ENCODE measurements at places on chromosomes 6 and 20. TPM values are rescaled to one million over a fixed set of nuclear protein-coding genes. Genes with fewer than 3 reads are reported as not detected.

GRCh38 chr6:449486-450419, 58.2 kb downstream of the IRF4 start:
- no peak for DNase-seq

DNA sequence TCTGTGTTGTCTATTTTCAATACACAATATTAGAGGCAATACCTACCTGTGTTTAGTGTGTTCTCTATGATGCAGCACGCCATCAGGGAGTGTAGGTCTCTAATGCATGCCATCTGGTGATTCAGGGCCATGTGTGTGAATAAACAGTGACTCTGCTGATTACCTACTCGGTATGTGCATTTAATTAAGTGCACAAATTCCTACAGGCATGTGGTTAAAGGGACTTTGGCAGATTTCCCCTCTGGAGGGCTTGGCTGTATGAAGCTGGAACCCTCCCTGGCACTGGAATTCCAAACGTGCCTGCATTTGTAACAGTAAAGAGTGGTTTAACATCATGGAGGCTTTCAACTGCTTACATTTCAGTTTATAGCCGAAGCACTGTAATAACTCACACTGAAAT, 401.5 kb upstream of the SASH1 start:
- DNase-seq = peak; percentile 14

DNA sequence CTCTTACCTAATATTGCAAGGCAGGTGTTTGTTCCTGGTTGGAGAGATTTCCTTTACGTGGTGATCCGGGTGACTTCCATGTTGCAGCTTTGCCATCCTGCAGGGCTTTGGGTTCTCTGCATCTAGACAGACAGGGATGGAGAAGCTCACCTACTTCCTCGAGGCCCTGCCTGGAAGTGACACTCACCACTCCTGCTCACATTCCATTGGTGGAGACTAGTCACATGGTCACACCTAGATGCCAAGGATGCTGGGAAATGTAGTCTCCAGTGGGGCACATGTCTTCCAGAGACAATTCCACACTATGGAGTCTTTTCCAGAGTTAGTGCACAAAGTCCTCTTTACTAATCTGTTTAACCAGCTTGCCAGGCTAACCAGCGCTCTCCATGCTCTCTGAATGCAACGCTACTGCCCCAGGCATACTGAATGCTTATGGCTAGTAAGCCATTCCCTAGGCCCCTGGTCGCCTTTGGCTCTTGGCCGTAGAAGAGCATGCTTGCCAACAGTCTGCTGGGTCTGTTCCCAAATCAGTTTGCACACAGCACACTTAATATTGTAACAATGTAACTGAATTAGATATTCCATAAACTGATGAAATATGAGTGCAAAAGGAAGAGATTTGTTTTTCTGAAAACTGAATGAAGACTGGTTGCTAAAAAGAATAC, 6.7 kb upstream of the KCNK15 start:
- DNase-seq = peak; percentile 59

DNA sequence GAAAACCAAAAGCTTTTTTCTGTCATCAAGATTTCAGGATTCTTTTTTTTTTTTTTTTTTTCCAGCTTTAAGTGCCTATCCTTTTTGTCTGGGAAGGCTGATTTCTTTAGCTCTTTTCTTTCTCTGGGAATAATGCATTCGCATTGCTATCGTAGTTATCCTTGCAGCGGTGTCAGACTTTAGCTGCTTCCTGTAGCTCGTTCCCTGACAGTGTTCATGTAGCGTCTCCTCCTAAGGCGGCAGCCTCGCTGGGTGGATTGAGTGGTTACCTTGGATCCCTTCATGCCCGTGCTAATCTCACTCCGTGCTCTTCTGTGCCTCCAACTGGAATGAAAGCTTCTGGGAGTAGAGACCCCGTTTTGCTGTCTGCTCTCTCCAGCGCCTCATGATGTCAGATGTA, 43.1 kb downstream of the UST start:
- DNase-seq = no peak

DNA sequence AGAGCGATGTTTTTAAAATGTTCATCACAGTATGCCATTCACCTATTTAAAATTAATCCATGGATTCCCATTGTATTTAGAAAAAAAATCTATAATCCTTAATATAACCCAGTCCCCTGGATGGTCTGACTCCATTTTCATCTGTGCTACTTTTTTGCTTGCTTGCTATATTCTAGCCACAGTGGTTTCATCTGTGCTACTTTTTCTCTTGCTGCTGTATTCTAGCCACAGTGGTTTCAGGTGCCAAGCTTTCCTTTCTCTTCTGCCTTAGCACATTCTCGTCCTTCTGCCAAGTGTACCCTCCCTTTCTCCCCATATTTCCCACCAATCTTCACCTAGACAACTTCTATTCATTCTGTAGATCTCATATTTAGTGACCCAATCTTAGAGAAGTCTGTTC, 33.3 kb upstream of the SOX4 start:
- no peak for DNase-seq

DNA sequence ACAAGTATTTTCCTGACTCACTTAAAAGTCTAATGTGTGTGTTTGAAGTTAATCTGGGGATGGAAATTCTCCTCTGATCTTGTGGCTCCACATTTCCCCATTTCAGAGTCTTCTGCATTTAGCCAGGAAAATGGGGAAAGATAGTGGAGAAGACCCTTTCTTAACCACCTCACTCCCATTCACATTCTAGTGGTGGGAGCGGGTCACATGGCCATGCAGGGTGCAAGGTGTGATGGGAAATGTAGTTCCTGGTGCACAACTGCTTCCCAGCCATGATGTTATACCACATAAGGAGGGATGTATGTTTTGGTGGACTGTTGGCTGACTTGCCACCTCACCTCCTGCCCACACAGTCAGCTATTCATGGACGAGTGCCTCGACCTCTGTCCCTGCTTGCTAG, 61.8 kb downstream of the BANF2 start:
- DNase-seq = no peak

DNA sequence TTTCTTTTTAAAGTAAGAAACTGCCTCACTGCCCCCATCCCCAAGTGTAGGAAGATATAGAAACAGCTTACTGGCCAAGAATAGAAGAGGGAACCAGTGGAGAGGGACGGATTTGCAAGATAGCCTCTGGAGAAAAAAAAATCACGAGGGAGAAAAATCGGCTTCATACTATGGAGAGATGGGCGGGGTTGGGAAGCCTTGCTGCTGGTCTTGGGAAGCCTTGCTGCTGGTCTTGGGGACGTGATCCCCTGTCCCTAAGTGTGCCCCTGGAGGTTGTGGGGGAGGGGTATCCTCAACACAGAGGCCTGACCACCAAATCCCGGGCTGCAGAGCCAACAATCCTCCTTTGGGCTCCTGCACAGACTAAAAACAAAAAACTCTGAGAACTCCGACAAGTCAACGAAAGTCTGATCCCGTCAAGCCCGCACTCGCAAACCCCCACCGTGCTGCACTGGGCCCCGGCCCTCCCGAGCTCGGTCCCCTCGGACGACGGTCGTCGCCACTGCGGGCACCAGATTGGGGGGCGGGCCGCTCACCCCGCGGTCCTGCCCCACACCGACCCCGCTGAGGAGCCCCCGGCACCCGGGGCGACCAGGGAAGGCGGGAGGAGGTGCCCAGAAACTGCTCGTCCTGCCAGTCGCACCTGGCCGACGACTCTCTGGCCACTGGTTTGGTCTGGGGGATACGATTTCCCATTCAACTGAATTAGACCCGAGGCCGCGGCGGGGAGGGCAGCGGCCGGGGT, 750 bp downstream of the MAP7 start:
- DNase-seq = peak; percentile 19

DNA sequence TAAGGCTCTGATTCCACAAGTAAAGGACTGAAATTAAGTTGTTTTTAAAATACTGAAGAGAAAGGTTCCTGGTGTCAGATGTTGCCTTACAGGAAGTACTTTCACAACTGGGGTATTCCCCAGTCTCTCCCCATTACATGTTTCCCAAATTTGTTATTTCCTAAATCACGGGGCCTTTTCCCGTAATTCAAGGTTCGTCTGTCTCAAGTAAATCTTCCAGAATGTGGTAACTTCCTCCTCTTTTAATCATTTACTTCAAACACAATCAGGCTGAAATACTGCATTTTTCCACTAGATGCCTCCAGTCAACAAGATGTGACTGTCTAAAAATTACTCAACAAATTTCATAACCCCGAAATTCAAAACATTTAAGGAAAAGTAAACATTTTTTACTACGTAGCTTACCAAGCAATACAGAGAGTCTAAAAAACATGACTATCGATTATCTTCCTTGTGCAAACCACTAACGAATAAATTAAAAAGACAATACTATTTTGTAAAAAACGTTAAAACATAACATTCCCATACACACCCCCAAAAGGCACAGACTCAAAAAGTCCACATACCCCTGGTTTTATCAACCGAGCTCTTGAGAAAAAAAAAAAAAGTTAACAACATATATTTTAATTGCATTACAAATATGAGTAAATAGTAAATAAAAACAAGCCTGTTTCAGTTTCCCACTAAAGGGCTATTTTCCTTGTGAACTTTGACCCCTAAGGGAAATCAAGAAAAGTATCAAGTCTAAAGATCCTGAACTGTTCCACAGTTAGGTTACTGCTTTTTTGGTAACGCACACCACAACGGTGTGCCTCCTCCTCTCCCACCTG, 1.7 kb downstream of the SOD2 start:
- DNase-seq = no peak

- no peak for DNase-seq
Observed at GRCh38 chr6:118872726-118873125, 21.2 kb upstream of the ASF1A start.

DNA sequence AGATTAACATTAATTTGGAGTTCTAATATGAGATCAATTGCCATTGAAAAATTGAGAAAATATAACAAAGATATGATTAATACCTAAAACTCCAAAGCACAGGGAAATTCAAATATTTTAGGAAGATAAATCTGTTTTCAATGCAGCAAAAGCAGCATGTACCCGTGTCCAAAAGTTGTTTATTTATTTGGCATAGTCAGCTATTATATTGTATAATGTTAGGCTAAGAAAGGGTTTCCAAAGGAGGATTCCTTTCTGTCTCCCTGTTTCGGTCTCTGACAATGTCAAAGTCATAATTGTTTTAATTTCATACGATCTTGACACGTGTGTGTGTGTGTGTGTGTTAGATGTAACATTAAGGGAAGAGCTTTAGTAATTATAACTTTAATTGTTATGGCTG, 914.5 kb downstream of the EYS start:
- DNase-seq = no peak

GRCh38 chr20:53943522-53944291, 126.7 kb downstream of the BCAS1 start:
- DNase-seq = no peak

The NXT1 gene
- 12.6 TPM for total RNA-seq

The ANKRD66 gene
- total RNA-seq = not detected

The CALHM4 gene
- not detected for total RNA-seq

The RANBP9 gene
- 50.2 TPM for total RNA-seq

The MAFB gene
- 4.6 TPM for total RNA-seq
